ENCODE measurements at places on chromosomes 6 and 20.

DNA sequence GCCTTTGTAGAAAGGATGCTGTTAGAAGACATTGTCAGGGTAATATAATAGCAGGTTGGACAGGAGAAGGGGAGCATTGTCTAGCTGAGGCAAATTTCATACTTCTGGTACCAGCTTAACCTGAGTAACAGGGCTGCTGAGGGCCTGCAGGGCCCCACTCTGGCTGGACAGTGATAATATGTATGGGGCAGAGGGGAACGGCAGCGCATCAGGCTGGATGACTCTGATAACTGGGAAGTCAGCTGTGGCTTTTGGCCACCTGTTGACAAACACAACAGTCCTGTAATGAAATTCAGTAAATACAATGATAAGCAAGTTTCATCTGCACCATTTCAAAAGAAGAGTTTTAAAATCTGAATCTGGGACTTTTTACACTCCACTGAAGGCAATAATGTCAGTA, 259.9 kb upstream of the CNR1 start:
- no peak for DNase-seq

- no peak for DNase-seq
These were observed 121.2 kb downstream of the THBS2 start for GRCh38 chr6:169132352-169132940.

DNA sequence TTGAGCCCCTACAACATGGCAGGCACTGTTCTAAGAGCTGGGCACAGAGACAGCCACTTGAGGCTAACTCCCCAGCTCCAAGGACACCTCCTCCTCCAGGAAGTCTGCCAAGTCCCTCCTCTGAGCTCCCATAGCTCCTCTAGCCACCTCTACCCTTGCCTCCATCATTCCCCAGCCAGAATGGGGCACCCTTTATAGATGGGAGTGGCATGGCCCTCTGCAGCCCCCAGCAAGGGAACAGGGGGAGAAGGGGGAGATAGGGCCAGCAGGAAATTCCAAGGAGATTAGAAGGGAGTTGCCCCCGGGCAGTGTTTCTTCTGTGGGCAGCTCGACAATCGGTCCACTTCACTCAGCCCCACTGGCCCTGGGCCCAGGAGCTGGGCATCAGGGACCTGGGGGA, 19.7 kb upstream of the TLDC2 start:
- DNase-seq: no peak

- no peak for DNase-seq
These were observed 29.6 kb downstream of the RNASET2 start for GRCh38 chr6:166926748-166927147.

GRCh38 chr6:170444056-170444591, 109.0 kb downstream of the PSMB1 start:
- DNase-seq: no peak

- DNase-seq: no peak
These were observed 88.4 kb downstream of the ASXL1 start for GRCh38 chr20:32446301-32447100.

- DNase-seq: no peak
These were observed 58.5 kb downstream of the CDK19 start for GRCh38 chr6:110756817-110757216.

GRCh38 chr6:53282234-53282633, 66.5 kb downstream of the ELOVL5 start:
- DNase-seq: no peak

DNA sequence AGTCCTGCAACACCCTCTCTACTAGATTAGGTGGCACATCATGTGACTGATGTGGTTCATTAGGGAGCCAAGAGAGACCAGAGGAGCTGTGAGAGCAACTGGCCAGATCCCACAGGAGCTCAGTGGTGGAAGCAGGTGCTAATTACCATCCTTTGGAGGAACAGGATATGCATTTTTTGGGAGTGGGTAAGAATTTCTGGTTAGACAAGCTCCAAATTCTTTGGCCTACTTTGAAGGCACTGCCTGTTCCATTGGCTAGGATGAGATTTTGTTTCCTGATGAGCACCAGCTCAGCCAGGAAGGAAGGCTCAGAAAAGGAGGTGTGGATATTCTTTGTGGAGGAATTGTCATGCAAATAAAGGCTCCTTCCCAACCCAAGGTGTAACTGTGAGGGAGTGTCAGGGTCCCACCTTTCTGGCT, 130.3 kb upstream of the BMP2 start:
- DNase-seq: no peak

DNA sequence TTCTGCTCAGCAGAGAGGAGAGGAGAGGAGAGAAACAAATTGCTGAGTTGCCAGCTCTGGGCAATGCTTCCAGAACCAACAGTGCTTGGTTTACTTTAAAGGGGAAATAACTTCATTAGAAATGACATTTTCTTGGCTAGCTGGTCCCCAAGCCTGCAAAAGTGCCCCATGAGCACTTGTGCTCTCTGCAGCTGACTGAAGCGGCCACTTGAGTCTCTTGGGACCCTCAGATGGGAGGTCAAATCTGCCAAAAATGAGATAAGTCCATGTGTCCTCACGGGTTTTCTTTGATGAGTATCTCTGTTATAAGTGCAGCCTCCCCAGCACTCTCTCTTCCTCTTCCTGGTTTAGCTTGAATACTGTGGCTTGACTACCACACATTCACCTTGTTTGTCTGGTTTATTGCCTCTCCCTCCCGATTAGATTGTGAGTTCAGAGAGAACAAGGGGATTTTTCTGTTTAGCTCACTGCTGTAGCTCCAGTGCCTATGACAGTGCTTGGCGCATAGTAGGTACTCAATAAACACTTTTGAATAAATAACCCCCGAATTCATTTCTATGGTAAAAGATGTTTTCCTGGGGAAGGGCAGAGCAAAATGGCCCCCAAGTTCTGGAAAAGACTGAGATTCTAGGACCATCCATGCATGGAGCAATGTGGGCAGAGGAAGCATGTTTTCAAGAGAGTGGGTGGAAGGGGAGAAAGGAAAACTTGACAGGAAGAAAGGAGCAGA, 7.0 kb upstream of the RIN2 start:
- no peak for DNase-seq

GRCh38 chr6:155832596-155832995, 377.0 kb upstream of the NOX3 start:
- DNase-seq: no peak

GRCh38 chr6:17393892-17394631, 667 bp downstream of the CAP2 start:
- peak; percentile 0 for DNase-seq

DNA sequence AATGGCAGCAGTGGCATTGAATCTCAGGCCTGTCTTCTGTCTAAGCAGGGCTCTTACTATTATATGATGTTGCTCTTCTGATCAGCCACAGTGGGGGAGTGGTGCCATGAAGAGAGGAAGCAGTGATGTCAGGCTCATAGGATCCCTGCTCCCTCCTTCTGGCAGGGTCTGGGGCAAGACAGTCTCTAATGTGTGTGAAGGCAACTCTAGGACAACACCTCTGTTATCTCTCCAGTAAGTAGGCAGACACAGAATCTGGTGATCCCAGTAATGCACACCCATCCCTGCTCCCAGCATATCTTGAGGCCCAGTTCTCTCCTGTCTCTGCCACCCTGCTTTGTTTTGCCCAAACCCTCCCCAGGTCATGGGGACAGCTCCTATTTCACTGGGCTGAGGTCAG, 8.8 kb downstream of the C20orf202 start:
- no peak for DNase-seq

DNA sequence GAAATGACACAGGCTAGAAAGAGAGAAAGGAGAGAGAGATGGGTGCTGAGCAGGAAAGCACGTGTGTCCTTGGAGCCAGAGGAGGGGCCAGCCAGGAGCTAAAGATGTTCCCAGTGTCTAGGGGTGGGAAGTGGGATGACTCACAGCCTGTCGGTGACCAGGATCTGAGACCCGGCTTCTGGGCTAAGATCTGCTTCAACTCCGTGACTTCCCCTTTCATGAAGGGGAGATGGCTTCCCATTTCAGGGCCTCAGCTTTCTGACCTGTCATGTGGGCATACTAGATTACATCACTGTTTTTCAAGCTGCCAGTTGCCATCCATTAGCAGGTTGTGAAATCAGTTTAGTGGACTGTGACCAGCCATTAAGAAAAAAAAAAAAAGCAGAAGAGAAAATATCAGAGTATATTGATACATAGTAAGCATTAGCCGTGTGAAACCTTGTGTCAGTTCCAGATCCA, 5.4 kb downstream of the TGM3 start:
- no peak for DNase-seq

GRCh38 chr6:35725721-35726438, 11.0 kb upstream of the ARMC12 start:
- no peak for DNase-seq

DNA sequence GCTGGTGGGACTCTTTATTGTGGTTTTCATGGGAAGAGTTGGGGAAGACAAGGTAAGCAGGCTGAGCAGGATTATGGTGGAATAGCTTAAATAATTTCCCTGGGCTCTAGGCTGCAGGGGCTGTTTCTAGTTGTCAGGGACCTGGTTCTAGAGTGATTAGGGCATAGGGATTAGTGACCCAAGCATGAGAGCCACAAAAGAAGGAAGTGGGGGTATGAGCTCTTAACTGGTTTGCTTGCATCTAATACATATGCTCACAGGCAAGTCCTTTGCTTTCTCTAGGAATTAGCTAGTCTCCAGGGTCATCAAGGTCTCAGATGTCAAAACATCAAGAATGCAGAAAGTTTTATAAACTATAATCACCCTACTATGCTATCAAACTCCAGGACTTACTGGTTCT, 67.5 kb upstream of the NRN1 start:
- no peak for DNase-seq

GRCh38 chr6:2179950-2180349, 65.5 kb downstream of the GMDS start:
- no peak for DNase-seq

GRCh38 chr6:105099371-105099770, 80.4 kb downstream of the POPDC3 start:
- DNase-seq: no peak

DNA sequence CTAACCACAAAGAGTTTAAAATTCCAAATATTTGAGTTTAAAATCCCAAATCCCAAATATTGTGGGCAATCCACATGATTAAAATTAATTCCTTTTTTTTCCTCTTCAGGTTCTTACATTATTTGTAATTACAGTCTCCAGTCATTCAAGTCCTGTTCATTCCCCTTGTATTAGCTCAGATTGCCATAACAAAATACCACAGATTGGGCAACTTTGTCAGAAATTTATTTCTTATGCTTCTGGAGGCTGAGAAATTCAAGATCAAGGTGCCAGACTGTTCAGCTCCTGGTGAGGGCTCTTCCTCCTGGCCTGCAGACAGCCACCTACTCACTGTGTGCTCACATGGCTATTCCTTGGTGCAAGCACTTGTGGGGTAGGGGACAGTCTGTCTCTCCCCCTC, 105.5 kb downstream of the ARMC2 start:
- DNase-seq: no peak

GRCh38 chr6:73032586-73032985, 192.7 kb downstream of the KHDC1L start:
- DNase-seq: no peak

DNA sequence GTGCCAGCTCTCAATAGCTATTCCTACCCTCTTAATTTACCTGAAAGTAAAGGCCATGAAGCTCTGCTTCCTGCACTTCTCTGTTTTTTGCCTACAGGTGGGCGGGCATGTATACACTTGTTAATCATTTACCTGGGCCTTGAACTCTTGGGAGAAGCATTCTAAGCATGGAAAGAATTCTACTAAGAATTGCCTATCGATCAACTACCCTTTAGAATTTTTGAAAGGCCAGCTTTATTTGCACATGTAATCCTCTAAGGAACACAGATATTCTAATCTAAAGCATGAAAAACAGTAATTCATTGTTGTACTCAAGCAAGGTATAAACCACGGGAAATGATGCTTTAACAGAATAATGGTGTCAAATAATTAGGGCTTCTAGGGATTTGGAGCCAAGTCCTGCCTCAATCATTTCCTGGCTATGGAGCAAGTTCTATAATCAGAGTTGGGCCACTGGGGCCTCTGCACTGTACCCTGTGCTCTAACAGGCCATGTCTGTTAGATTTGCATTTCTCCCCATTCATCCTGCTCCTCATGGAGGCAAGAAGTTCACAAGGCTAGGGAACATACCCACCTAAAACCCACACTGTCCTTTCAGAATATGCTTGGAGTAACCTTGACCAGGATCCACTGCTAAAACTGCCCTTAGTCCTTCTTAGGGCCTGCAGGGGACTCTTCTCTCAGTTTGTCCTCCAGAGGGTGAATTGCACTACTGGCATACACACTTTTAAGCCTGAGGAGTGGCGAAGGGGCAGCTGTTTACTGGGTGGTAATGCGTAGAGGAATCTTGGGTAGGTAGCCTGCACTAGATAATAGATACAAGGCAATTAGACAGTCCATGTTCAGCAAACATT, 276.4 kb upstream of the JAG1 start:
- DNase-seq: no peak

GRCh38 chr6:89081129-89081422, 525 bp downstream of the PNRC1 start:
- peak; percentile 18 for DNase-seq

- no peak for DNase-seq
These were observed 237.7 kb downstream of the HIVEP2 start for GRCh38 chr6:142707255-142707654.

- DNase-seq: no peak
These were observed 26.7 kb downstream of the TNXB start for GRCh38 chr6:32082478-32082877.

DNA sequence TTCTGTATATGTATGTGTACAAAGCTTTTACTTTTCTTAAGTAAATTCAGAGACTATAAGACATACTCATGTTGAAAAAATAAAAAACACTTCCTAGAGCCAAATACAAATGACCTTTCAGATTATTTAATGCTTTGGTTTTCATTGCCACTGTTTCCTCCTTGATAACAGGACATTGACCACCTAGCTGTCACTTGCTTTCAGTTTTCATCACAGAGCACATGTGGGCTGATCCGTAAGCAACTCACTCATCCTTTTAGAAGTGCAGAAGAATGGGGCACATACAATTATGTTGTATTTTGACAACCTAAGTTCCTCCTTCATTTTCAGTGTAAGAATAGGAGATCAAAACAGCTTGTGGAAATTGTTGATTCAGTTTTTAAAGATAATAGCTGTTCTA, 6.2 kb downstream of the ZBTB2 start:
- no peak for DNase-seq

DNA sequence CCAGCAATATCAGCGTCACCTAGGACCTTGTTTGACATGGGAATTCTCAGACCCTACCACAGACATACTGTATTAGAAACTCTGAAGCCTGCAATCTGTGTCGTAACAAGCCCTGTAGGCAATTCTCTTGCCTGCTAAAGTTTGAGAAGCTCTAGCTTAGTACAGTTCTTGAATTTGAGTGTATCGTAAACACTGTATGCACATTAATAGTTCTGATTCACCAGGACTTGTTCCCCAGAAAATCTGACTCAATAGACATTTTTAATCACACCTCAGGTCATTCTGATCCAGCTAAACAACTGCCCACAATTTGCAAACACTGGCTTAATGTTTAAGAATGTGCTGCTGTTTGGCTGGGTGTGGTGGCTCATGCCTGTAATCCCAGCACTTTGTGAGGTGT, 414.3 kb downstream of the TFAP2A start:
- no peak for DNase-seq

- DNase-seq: no peak
These were observed 245.9 kb downstream of the EYS start for GRCh38 chr6:65461121-65461520.

- DNase-seq: no peak
These were observed 135.7 kb upstream of the SHLD1 start for GRCh38 chr20:5614506-5614905.

Data from activated T-cell treated with anti-CD3 and anti-CD28 coated beads for 48 hours (primary cell).